ENCODE measurements at places on chromosomes 2 and 18. TPM values are rescaled to one million over a fixed set of nuclear protein-coding genes. Genes with fewer than 3 reads are reported as not detected.

SERPINB10 gene
- polyA plus RNA-seq = not detected

GAL3ST2 gene
- not detected for polyA plus RNA-seq

DYNC1I2 gene
- polyA plus RNA-seq = 228 TPM

ATP6V1C2 gene
- polyA plus RNA-seq = 0.14 TPM

WNT10A gene
- polyA plus RNA-seq = not detected

CCDC85A gene
- not detected for polyA plus RNA-seq

RIT2 gene
- polyA plus RNA-seq = not detected

SNORC gene
- polyA plus RNA-seq = 0.48 TPM

MPP4 gene
- polyA plus RNA-seq = 8.6 TPM

DNAJC5G gene
- polyA plus RNA-seq = not detected

ZNF804A gene
- 3.5 TPM for polyA plus RNA-seq

ANO7 gene
- 0.40 TPM for polyA plus RNA-seq

ERBB4 gene
- not detected for polyA plus RNA-seq

MRPL53 gene
- 32.8 TPM for polyA plus RNA-seq

LAMA1 gene
- polyA plus RNA-seq = 26.0 TPM

SCN1A gene
- not detected for polyA plus RNA-seq

SCYGR3 gene
- polyA plus RNA-seq = not detected

UXS1 gene
- 53.2 TPM for polyA plus RNA-seq

EGR4 gene
- polyA plus RNA-seq = not detected

DAPL1 gene
- polyA plus RNA-seq = not detected

NOL4 gene
- polyA plus RNA-seq = not detected

SALL3 gene
- polyA plus RNA-seq = not detected

REG3G gene
- polyA plus RNA-seq = not detected

HRH4 gene
- 0.01 TPM for polyA plus RNA-seq

ATOH8 gene
- 3.9 TPM for polyA plus RNA-seq

WDR35 gene
- 6.7 TPM for polyA plus RNA-seq
